Sciatic nerve (tissue), 2 donors: ENCODE measurements at places on chromosomes 13 and 19.

DNA sequence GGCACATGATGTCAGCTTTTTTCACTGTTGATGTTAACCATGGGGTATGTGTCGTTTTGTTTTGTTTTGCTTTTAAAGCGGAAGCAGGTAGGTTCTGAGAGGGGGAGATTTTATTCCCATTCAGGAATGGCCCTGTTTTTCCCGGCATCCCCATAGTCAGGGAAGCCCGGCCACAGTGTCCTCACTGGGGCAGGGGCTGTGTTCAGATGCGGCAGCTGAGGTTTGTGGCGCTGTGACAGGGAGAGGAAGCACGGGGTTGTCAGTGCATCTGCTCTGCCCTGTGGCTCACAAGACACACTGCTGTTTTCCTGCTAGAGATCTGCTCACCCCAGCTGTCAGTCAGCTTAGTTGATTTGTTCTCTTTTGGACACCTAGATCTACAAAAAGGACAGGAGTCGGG is 27.6 kb downstream of the ANKRD27 start:
- no peak for DNase-seq

DNA sequence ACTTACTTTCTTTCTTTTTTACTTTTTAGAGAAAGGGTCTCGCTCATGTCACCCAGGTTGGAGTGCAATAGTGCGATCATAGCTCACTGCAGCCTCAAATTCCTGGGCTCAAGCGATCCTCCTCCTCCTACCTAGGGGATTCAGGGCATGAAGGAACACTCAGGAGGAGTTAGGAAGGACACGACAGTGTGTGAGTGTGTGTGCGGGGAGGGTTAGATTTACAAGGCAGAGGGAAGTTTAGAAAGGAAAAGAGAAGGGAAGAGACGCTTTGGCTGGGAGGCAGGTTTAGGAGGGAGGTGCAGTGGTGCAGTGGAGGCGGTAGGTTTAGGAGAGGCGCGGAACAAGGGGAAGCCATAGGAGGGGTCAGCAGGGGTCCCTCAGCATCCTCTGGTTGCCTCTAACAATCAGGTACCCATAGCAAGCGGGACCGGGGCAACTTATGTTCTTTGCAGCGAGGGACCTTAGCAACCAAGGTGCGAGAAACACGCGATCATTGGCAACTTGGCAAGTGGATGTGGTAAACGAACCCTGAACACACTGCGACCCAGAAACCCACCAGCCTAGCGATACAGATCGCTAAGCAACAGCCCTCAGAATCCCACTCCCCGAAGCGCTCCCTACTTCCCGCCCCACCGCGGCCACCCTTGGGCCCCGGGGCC is 501 bp downstream of the SIRT2 start:
- no peak for DNase-seq

GRCh38 chr13:37306778-37307544 is 201.5 kb upstream of the CSNK1A1L start:
- DNase-seq = no peak

DNA sequence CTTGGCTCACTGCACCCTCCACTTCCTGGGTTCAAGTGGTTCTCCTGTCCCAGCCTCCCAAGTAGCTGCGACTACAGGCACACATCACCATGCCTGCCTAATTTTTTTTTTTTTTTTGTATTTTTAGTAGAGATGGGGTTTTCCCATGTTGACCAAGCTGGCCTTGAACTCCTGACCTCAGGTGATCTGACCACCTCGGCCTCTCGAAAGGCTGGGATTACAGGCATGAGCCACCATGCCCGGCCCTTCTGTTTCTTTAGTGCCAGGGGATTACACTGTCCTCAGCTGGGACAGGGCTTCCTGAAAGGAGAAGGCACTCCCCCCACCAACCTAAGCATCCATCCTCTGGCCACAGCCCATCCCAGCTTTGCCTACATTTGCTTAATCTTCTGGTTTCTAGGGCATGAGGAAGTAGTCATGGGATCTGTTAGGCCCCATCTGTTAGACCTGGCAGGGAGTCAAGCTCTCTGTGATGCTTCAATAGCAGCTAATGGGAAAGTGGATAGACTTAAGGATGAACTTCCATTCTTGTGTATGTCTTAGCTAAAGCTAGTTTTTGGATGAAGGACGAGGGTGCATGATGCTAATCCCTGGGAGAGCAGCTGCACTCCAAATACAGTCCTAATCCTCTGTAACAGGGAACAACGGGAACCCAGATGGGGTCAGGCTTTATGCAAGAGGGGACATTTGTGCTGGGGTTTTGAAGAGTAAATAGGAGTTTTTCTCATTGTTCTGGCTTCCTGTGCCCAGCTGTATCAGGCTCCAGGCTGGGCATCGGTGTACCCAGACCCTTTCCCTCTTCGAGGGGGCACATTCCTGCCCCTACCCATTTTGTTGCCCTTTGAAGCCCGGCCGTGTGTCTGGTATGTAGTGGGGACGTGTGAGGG is 2.6 kb downstream of the VAV1 start:
- no peak for DNase-seq
